NCI-H2029 treated with DMSO at 0.1 percent for 48 hours (cell line): ENCODE measurements at places on chromosomes 7 and 10.
A peak's percentile ranks its signal among the peaks of the same experiment; 100 is the strongest.

GRCh38 chr10:29734640-29734961 is 99.8 kb upstream of the SVIL start:
- no peak for DNase-seq

- DNase-seq = no peak
These were observed 95.0 kb upstream of the KIAA1217 start for GRCh38 chr10:24113901-24114300.

DNA sequence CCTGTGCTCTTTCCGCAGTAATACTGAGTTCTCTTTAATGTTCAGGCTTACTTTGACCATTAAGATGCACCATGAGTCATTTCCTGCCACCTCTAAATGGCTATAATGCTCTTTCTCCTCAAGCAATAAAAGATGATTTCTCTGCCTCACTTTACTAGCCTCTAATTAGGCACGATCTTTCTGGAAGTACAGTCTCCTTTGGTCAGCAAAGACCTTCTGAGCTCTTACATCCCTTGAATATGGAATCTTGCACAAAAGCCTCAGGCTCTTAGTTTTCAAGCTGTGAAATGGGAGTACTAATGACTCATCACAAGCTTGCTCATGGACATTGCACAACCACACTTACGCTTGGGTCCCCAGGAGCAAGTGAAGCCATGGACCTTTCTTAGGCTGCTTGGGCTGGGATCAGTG is 85.9 kb downstream of the FRMD4A start:
- no peak for DNase-seq

DNA sequence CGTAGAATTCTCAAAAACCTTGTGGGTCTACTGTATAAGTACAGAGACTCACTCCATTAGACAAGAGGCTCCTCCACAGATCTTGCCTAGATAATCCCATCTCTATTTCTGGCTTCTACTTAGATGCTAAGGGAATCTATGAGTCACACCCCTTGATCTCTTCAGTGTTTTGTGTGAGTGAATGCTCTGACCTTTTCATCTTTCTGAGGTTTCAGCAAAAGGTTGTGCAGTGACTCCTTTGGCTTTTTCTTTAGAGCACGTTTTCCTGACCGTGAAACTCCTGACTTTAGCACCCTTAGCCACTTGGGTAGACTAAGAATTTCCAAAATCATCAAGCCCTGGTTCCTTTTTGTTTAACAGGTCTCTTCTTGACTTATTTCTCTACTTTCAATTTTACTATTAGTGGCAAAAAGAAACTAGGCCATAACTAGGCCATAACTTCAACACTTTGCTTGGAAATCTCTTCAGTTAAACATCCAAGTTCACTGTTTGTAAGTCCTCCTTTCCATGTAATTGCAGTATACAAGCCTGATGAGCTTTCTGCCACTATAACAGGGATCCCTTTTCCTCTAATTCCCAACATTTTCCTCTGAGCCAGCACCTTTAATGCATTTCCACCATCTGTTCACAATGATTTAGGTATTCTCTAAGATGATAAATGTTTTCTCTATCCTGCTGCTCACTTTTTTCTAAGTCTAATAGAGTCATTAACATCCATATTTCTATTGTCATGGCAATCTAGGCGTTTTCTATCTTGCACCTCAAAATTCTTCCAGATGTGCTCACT is 19.4 kb downstream of the COPG2 start:
- DNase-seq = no peak

- no peak for DNase-seq
These were observed 398.5 kb upstream of the CNTNAP2 start for GRCh38 chr7:145718129-145718528.

GRCh38 chr10:12409161-12409560 is 59.8 kb downstream of the CAMK1D start:
- DNase-seq = no peak

DNA sequence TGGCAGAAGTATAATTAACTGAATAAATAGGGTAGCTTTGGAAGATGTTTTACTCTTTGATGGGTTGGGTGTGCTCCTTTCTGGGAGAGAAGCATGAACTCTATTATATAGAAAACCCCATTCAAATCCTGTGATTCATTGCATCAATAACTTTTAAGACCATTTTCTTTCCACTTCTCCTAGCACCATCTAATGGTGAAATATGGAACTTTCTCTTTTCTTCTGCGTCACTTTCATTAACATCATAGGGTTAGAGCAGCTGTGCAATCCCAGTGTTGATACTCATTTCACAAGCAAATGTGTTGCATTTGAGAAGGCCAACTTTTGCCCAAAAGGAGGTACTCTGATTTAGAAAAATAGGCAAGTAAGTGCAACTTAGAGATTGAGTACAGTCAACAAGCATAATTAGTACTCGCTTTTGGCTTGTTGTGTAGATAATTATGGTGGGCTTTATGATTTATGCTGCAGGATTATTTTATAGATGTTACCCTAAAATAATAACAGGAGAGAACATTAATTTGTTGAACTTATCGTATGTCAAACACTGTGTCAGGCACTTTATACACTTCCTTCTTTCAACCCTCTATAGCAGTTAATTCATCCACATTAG is 92.9 kb downstream of the CPED1 start:
- peak; percentile 59 for DNase-seq

DNA sequence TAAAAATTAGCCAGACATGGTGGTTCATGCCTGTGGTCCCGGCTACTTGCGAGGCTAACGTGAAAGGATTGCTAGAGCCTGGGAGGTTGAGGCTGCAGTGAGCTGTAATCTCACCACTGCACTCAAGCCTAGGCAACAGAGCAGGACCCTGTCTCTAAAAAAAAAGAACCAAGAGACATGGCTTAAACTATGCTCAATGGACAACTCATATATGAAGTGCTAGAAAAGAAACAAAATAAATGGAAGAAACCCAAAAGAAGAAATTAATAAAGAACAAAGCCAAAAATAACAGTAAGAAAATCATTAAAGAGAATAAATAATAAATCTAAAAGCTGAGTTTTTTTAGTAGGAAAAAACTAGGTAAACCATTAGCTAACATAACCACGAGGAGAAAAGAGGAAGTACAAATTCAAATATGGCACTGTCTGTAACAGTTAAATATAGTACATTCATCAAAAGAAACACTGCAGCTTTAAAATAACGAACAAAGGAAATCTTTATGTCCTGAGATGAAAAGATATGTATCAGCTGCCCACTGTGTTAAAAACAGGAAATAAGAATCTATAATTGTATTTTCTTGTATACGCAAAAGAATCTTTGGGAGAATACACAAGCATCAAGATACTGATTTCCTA is 48.7 kb downstream of the UPF2 start:
- DNase-seq = no peak

DNA sequence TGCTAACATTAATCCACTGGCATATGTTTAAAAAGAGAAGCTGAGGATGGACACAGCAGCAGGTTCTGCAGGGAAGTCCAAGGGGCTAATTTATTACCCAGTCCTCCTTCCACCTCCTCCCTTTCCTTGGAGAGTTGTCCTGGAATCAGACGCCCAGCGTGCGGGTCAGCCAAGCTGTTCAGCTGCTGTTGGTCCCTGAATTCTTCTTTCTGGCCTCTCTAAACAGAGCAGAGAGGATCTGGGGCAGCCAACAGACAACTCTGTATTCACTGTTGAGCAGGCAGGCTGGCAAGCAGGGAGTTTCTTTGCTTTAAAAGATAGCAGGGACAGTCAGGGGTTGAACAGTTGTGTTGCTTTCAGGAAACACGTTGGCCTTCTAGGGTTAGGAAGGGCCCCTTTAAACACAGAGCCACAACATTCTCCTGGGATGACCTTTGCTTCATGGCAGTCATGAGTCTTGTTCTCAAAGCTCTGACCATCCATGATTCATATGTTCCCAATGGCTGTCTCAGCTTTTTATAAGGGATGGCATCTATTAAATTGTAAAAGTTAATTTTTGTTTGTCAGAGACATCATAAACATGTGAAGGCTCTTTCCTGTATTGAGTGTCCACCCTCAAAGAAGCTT is 217.0 kb downstream of the CREB5 start:
- no peak for DNase-seq

- DNase-seq = no peak
These were observed 136.0 kb downstream of the KIF20B start for GRCh38 chr10:89837165-89838043.

DNA sequence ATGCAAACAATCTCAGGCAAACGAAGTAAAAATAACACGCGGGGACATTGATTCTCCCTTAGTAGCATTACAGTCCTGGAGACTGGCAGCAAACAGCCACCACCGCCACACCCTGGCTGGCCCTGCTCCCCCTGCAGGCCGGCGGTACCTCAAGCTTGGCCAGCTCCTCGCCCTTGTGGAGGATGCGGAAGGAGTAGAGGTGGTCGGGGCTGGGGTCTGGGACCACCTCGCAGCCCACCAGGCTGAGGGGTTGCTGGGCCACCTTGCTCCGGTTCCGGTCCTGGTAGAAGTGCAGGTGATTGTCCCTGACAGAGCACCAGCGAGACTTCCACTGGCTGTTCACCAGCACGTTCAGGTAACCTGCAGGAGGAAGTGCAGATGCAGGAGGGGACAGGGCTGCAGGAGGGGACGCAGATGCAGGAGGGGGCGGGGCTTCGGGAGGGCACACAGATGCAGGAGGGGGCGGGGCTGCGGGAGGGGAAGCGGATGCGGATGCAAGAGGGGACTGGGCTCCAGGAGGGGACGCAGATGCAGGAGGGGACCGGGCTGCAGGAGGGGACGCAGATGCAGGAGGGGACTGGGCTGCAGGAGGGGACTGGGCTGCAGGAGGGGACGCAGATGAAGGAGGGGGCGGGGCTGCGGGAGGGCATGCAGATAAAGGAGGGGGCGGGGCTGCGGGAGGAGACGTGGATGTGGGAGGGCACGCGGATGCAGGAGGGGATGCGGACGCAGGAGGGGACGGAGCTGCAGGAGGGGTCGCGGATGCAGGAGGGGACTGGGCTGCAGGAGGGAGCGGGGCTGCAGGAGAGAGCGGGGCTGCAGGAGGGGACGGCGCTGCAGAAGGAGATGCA is 65.7 kb downstream of the VWA2 start:
- DNase-seq = peak; percentile 2

GRCh38 chr7:131861620-131862346 is 305.4 kb upstream of the PODXL start:
- no peak for DNase-seq

DNA sequence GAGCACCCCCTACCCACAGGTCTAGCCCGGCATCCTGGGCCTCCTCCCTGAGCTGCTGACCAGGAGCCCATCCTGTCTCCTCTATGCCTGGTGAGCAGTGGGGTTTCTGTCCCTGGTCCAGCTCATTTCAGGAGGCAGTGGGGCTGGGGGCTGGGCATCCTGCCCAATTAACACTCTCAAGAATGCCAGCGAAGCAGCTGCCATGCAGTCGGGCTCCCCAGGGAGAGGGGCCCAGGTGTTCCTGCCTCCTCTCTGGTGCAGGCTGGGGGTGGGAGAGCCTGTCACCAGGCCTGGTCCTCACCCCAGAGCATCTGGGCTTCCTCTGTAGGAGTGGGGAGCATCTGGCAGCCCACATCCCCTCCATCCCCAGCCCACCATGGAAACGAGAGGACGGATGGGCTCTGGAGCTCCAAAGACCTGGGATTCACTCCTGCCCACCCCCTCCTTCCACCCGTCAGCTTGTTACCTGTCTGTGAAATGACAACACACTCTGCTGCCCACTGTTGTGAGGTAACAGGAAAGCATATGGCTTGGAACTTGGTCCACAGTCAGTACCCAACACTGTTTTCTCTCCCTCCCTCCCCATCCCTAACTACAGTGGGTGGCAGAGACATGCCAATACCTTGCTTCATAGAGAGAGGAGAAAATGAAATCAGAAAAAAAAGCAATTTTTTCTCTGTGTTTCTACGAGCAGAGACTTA is 69.1 kb downstream of the SLIT1 start:
- no peak for DNase-seq

GRCh38 chr10:103763374-103764202 is 91.8 kb downstream of the SH3PXD2A start:
- no peak for DNase-seq

DNA sequence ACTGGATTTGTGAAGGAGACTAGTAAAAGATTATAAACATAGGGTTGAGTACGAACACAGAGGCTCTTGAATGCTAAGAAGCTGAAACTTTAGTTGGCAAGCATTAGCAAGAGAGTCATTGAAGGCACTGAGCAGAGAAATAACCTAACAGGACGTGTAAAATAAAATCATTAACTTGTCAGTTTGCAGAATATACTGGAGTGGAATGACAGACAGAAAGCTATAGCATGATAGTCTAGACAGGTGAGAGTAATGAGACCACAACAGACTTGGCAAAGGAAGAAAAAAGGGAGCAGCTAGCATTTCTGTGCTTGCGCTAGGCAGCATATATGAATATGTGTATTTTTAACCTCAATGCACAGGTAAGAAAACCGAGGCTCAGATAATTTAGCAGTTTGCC is 30.8 kb downstream of the MINDY3 start:
- DNase-seq = no peak

DNA sequence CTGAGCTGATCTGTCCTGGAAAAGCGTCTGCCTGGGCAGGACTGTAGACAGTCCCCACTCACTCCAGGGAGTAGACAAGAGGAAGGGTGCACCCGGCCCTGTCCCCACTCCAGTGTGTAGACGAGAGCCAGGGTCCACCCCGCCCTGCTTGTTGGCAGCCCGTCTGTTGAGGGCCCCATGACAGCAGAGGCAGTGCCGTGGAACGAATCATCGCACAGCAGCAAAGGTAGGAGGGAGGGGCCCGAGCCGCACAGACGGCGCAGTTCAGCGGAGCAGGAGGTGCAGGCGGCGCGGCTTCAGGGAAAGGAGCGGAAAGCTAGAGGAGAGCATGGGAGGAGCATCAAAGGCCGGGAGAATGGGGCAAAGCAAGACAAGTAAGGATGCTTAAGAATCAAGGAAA is 93.0 kb downstream of the DYNC2I1 start:
- DNase-seq = no peak

- peak; percentile 78 for DNase-seq
These were observed 3.2 kb downstream of the PARP12 start for GRCh38 chr7:140059273-140060242.

DNA sequence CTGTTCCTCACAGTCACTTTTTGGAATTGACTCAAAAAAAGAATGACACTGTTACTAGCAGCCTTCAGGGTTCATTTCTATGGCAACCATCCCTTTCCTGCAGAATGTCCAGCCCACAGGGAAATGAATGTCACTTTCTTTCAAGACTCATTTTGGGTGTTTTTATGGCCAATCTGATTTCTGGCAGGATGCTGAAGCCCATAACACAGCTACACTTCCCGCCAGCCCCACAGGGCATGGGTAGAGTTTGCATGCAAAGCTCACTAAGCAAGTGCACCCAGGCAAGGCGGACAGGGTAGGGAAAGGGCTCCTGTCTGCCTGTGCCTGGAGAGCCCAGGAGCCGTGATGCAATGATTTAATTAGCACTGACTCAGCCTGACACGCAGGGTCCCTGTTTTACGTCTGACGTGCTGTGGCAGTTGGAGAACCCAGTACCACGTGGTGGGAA is 26.1 kb upstream of the GPAM start:
- no peak for DNase-seq

GRCh38 chr10:63430091-63430998 is 35.4 kb downstream of the JMJD1C start:
- no peak for DNase-seq

DNA sequence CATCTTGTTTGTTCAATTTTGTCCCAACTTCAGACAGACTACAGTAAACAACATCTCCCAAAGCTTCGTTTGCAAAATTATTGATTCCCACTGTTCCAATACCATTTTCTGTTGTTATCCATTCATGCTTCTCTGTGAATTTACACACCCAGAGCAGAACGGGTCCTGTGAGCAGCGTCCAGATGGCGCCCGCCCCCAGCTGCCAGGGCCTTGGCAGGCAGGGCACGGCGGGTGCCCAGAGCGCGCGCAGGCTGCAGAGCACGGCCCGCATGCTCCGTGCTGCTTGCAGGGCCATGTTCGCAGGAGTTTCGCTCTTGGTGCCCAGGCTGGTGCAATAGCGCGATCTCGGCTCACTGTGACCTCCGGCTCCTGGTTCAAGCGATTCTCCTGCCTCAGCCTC is 32.5 kb upstream of the SEPTIN7 start:
- DNase-seq = no peak

- no peak for DNase-seq
These were observed 36.0 kb downstream of the MAT1A start for GRCh38 chr10:80253266-80253962.
